NCI-H1105 (cell line): ENCODE measurements at places on chromosomes 7 and 10.

DNA sequence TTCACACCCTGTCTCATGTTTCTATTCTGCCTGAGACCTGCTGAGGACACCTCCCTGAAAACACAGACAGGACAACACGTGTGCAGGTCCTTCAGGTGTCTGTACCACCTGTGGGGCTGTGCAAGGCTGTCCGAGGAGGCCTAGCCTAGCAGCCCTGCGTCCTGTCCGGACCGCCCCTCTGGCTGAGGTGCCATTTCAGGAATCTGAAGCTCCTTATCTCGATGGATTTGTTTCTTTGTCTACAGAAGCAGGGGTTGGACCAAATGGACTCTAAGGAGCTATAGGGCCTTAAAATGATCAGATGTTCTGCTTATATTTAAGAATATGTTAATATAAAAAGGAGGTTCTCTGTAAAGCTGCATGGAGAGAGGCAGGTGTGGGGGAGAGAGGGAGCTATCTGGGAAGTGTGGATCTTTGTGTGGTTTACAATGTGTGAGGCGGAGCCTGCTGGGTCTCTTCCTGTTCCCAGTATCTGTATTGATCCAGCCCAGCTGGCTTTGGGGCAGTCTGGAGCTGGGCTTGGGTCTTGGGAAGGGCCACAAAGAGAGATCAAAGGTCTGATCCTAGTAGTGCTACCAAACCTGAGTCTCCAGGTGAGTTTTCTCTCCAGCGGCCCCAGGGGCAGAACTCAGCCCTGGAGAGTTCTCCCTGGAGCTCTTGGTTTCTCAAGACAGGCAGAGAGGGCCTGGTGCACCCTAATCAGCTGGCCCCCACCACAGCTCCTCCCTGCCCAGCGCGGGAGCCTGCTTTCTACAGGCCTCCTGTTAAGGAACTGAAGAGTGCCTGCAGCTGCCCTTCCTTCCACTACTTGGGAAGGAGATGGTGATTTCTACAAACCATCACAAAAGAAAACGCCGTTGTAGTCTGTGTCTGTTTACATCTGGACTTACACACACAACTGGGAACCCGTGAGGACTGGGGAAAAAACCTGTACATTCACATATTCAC, 3.4 kb upstream of the MNX1 start:
- DNase-seq = no peak

- no peak for DNase-seq
Measured at GRCh38 chr10:26557641-26558014, 119.5 kb downstream of the APBB1IP start.

DNA sequence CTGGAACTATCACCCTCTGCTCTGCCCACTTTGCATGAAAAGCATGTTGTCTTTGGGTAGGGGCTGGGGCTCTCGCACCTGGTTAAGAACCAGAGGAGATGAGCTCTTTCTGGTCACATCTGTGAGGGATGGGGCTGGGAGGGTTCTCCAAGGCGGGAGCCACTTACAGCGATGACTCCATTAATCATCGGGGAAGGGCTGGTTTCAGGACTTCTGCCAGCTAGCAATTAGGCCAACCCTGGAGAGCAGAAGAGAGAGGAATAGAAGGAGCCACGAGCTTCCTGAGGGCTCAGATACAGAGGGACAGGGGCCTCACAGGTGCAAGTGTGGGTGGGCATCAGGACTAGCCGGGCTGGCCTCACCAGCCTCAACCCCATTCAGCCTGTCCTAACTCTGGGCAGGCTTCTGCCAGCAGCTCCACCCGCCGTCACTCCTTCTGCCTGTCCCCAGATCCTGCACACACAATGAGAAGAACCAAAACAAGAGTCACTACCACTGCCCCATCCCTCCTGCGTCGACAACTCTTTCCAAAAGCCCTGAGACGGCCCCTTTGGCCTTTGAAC, 8.4 kb downstream of the AQP1 start:
- DNase-seq = no peak

GRCh38 chr10:130191380-130191779, 55.2 kb downstream of the GLRX3 start:
- DNase-seq = no peak

DNA sequence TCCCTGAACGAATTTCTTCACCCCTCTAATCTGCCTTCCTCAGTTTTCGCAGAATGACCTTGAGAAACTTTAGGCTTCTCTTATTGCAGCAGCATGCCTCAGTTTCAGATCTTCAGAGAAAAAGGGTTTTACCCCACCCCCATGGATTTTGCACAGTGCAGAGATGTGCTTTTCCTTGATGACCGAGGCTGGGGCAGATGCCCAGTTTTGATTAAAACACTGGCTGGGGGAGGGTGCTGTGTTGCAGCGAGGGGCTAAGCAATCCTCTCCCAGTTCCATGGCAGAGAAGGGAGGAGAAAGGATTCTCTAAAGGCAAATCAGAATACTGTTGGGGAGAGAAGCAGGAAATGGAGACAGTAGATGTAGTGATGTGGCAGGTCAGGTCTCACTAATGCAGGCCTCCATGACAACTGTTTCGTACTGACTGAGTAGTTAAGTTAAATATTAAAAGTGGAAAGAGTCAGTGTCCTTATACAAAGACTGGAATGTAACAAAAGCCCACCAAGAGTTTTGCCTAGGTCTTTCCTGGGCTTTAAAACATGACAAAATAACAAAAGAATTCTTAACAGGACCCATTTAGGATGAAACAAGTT, 50.8 kb upstream of the PDZD8 start:
- no peak for DNase-seq

- DNase-seq = no peak
Measured at GRCh38 chr10:114607358-114607998, 50.6 kb downstream of the ABLIM1 start.

- DNase-seq = no peak
Measured at GRCh38 chr10:120177330-120177729, 279.7 kb upstream of the PLPP4 start.

DNA sequence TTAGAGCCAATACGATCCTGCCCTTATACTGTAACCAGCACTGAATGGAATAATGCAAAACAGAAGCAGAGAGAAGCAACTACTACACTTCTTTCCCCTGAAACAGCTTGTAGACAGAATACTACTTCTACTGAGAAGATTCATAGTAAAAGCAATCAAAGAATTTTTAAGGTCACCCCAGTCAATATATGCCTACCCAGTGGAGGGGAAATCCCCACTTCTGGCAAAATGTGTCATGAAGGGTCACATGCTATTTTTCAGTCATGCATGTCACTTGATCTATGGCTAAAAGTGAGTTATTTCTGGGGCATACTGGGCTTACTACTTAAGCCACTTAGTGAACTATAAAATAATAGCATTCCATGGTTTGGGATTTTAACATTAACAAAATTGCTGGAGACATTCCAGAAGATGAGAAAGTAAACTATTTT, 25.6 kb downstream of the IRF5 start:
- no peak for DNase-seq

GRCh38 chr7:46047581-46047980, 126.5 kb upstream of the IGFBP3 start:
- no peak for DNase-seq

DNA sequence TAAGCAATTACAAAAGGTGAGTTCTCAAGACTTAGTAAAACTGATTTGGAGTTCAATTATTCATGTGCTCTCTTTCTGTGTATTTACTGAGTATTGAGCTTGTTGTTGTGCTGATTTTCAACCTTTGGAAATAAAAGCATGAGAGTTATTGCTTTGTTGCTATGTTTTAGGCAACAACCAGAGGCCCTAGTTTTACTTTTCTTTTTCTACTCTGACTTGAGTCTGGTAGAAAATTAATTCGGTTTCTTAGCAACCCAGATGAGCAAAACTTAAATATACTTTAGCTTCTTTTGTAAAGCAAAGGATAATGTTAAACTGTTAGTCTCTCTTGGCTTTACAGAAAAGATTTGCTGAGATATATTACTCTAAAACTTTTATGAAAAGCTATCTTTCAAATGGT, 66.4 kb upstream of the SCIN start:
- DNase-seq = no peak

GRCh38 chr10:96585736-96586418, 935 bp downstream of the TM9SF3 start:
- DNase-seq = no peak

DNA sequence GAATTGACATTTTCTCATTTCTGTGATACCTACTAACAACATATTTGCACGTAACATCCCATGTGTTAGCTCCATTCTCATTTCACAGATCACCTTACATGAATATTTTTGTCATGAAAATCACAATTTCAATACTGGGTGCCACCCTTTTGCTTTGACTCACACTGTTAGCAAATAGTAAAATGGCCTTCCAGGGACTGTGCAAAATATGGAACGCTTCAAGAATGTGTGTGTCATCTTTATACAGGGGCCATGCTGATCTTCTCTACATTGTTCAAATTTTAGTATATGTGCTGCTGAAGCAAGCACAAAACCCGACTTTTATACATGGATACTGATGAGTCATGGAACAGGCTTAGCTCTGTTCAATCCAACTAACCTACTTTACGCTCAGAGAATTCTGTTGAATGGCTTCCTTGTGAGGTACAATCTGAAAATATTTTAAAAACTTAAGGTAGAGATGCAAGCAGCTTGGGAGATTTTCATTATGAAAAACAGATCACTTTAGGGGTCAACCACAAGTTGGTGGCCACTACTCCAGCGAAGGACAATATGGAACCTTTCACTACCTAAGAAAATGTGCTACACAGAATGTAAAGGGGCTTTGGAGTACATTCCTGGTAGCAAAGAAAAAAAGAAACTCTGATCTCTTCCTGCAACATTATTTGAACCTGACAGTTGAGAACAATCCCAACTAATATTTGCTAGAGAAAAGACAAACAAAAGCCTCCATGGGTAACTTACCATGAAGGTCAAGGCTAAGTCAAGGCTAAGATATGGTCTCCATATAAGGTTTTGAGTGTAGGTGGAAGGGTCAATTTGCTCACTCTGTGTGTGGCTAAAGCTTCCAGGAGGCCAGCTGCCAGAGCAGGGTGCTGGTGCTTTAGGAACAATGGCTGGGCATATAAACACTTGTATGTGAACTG, 11.9 kb downstream of the ANKRD26 start:
- DNase-seq = no peak

- DNase-seq = no peak
Measured at GRCh38 chr7:158018971-158019645, 568.5 kb downstream of the PTPRN2 start.

DNA sequence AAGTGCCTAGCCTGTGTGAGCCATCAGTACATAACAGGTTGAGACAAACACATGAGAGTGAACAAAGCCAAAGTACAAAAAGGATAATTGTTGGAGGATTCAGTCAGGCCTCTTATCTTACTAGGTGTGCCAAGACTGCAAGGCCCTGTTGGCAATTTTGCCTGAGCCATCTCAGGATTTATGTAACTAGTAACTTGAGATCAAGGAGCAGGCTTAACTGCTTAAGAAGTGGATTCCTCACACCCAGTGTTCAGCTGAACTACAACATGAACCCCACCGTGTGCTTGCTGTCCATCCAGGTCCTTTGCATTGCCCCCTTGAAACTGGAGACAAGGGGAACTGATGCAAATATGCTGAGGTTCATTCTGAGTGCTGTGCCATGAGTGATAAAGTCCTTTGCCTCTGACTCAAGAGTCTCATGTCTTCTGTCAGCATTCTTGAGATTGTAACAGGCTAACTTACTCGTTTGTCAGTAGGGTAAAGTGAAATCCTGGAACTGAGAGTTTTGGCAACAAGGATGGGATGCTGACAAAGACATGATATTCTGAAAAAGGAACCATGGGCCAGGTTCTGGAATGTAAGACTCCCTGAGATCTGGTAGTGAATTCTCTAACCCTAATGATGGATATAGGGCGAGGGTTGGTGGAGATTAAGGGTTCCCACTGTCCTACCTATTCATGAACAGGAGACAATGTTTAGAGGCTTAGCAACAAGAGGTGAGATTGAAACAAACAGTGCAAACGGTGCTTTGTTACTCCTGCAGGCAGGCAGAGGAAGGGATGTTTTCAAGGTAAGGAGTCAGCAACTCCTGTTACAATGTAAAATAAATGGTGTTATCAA, 44.1 kb upstream of the GATAD1 start:
- no peak for DNase-seq

DNA sequence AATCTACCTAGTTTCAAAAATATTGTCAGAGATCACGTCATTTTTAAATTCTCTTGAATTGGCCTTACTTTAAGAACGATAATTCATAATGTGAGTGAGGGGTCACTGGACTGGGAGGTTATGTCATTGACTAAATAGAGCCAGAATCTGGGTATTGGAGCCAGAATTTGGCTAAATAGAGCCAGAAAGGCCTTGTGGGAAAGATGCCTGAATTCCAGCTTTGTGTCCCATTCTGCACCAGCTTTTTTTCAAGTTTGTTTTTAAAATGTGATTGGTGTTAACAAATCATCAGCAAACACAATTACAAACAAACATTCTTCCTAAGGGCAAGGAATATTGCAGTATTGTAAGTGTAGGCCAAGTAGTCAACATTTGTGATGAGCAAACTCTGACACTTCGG, 233.2 kb upstream of the PRKCQ start:
- no peak for DNase-seq

- DNase-seq = no peak
Measured at GRCh38 chr10:90314718-90315117, 543.1 kb downstream of the HTR7 start.

GRCh38 chr10:130493446-130494145, 357.4 kb downstream of the GLRX3 start:
- no peak for DNase-seq

DNA sequence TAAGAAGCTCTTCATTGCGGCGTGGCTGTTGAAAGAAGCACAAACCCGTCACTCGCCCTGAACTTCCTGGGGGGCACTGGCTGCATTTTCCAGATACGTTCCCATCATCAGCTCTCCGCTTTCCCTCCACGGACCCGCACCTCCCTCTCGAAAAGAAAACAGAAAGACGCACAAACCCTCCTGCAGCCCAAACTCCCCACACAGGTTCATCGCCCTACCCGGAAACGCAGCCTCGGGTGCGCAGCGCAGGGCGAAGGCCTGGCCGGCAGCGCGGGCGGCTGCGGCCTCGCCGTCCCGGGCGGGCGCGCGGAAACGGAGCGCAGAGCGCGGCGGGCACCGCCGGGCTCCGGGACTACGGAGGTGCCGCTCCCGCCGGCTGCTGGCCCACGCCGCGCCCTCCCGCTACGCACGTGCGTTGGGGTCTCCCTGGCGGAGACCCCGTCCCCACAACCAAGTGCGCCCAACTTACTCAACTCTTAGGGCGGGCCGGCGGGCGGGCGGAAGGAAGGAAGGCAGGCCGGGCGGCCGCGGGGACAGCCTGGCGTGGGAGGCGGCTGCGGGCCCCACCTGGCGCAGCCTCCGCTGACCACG, 822 bp downstream of the ZNF800 start:
- peak; percentile 12 for DNase-seq

DNA sequence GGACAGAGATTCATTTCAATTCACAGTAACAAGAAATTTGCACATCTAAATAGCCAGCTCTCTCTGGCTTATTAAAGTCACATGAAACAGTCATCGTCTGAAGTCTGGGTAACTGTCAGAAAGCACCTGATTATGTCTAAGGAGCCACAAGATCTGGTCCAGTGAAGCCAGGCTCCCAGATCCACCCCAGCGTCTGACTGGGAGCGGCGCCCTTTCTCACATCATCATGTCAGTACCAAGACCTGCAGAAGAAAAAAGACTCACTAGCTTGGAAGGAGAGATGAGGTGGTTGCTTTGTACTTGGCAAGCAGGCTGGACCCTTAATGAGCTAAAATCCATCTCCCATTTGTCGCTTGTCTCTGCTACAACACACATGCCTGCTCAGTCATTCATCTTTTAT, 58.4 kb downstream of the VOPP1 start:
- DNase-seq = no peak
